ENCODE measurements at places on chromosomes 2 and 18.

DNA sequence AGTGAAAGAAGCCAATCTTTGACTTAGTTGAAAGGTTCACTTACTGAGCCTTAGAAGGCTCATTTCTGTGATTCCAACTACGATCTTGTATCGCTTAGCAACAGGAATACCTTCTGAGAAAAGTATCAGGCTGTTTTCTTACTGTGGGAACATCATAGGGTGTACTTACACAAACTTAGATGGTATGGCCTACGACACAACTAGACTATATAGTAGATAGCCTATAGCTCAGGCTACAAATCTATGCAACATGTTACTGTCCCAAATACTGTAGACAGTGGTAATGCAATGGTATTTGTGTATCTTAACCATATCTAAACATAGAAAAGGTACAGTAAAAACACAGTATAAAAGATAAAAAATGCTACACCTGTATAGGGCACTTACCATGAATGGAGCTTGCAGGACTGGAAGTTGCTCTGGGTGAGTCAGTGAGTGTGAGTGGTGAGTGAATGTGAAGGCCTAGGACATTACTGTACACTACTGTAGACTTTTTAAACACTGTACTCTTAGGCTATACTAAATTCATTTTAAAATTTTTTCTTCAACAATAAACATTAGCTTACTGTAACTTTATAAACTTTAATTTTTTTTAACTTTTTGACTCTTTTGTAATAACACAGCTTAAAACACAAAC is 148.8 kb upstream of the STON1 start:
- DNase-seq, result no peak

DNA sequence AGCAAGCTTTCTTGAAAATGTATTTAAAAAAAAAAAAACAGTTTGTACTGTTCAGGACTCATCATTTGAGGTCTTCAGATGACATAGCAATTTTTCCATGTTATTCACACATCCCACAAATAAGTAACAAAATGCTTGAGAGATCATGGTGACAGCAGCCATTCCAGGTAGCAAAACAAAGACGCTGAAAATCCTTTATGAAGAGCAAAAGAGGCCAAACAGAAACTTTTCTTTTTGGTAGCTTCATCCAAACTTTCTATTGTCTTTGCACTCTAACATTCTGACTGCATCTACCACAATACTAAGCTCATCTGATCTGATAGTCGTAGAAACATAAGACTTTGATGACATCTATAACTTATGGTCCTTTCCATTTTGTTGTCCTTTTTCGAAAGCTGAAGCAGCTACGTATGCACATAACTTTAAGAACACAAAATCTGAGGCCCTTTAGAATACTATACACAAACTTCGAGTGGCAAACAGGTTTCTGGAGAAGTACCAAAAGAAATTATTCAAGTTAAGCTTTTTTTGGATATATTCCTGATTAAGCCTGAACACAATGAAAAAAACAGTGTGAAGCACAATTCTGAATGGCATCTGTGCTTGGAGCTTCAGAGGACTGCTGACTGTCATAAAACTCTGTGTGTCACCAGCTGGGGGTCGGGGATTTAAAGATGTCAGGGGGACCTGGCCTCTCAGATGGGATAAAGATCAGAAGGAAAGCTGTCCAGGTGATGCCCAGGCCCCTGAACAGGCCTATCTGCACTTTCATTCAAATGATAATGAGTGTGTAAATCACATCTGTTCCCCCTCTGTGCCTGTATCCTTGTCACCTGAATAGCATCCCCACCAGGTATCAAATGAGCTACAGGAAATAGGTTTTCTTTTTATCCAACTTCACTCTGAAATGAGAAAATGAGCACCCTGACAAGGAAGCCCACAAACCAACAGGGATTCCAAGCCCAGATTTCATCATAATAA is 75.8 kb downstream of the ZEB2 start:
- DNase-seq, result no peak

GRCh38 chr2:24287171-24287570 is 73.2 kb downstream of the ITSN2 start:
- DNase-seq, result no peak

DNA sequence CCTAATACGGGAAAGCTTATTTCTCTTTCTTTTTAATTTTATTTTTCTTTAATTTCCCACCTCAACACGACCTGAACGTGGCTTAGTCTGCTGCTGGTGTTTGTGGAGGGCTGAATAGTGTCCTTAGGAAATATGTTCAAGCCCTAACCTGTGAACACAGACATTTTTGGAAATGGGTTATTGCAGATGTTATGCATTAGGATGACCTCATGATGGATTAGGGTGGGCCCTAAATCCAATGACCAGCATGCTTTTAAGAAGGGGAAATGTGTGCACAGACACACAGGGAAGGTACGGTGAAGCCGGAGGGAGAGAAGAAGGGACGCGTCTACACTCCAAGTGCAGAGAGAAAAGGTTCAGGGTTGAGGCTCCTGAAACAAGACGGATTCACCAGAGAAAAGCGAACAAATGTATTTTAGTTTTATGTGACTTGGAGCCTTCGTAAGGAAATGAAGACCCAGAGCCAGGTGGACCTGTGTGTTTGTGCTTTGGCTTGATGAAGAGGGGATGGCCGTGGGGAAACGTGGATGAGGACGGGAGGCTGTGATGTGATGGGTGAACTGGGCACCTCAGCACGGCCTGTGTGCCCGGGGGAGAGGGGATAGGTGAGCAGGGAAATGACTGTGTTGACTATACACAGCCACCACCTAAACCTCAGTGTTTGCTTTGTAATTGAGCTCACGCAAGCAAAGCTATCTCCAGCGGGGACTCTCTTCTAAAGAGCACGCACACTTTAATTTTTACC is 37.5 kb downstream of the RTP5 start:
- DNase-seq, result no peak

DNA sequence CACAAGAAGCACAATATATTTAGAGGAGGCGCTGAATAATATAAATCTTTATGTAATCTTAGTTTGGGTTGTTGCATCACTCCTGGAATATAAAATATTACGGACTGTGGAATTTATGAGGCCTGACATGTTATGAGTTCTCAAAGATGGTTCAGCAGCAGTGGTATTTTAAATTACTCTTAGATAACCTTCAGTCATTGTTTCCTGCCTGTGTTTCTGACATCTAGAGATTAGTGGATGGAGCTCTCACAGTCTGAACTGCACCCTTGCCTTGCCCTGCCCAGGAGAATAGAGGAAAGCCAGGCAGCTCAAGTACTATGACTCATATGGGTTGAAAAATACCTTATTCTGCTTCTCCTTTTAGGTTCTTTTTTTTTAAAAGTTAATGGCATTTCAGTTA is 70.0 kb downstream of the ACSL3 start:
- DNase-seq, result no peak

DNA sequence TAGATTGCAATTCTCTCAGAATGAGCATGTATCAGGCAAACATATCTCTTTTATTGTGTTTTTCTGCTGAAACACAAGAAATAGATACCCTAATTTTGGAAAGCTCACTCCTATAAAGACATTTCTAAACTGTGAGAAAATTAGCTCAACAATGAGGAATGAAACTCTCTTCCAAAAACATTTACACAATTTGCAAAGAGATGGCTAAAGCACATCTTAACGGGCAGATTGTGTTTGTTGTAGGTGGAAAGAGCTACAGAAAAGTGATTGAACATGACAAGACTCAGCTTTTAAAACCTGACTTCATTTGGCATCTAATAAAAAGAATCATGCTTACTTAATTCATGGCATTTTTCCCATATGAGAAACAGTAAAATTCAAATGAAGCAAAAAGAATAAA is 175.0 kb upstream of the SLC39A10 start:
- no peak for DNase-seq

DNA sequence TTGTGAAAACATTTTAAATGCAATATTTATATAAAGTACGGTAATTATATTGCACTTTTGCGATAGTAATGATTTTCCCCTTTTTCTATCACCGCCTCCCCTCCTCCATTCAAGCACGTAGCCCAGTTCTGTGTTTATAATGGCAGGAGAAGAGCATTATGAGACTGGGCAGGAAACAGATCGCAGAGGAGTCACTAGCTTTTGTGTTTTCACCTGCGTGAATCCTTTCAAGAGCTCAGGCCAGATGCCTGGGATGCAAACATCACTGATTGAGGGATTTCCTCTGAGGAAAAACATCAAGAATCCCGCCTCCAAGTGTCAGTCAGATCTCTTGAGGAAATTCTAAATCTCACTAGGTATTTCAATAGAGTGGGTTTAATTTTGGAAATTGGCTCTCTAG is 178.4 kb upstream of the FN1 start:
- no peak for DNase-seq

DNA sequence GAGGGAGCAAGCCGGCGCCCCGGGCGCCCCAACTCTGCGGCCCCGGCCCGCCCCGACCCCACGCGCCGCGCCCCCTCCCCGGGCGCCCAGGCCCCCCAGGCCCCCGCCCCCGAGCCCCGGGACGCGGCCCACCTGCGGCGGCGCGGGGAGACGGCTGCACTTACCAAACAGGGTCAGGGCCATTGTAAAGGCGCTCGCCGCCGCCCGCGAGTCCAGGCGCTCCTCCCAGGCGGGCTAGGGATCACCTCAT is 526 bp downstream of the CHN1 start:
- DNase-seq, result no peak
